ENCODE measurements at places on chromosomes 16 and 17.

DNA sequence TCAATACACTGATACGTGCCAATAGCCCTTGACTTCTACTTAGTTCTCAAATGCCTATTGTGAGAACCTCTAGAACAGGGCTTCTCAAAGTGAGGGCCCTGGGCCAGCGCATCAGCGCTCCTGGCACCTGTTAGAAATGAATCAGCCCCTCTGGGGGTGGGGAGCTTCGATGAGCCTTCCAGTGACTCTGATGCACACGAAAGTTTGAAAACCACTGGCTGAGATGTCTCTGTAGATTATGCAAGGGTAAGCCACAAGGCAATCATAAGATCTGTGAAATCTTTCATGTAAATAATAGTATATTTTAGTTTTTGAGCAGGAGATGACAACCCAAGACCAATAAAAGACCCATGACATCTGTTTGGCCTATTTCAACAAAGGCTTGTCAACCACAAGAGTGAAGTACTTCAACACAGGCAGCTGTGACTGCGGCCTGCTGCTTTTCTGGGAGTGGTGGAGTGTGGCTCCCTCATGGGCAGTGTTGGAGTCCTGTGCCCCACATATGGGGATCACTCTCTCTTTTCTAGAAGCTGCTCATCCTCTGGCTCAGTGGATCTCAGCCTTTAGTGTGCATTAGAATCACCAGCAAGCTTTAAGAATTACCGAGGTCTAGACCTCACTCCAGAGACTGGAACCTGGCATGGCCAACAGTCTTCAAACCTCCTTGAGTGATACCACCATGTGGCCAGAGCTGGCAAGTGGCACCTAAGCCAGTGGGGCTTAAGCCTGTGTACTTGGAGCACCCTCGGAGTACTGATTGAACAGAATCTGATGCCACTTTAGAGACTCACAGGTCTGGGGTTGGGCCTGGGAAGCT is 5.8 kb downstream of the MTHFSD start:
- peaks cover 13% of the 10 kb centered on the region for H3K4me1 ChIP-seq
- peaks cover 5% of the 10 kb centered on the region for H3K36me3 ChIP-seq
- no peak overlapping the region for H3K4me3 ChIP-seq
- no peaks in the 10 kb centered on the region for H3K27me3 ChIP-seq
- no peak for DNase-seq

DNA sequence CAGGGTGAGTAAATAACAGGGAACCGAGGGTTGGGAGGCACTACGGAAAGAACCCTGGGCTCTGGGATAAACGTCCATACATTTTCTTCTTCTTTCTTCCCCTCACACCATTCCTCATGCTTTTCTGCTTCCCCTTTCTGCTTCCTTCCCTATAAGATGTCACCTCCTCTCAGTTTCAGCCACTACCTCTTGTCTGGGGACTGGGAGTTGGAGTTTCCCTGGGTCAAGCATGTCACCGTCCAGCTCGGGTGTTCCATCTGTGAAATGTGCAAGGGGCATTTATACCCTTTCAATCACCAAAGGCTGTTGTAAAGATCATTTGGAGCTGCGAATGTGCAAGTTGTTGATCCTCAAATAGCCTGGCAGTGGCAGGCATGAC is 17.5 kb upstream of the CCL22 start:
- no peaks in the 10 kb centered on the region for H3K36me3 ChIP-seq
- peaks cover 5% of the 10 kb centered on the region for H3K4me1 ChIP-seq
- no peaks in the 10 kb centered on the region for H3K27me3 ChIP-seq
- H3K4me3 ChIP-seq: no peak overlapping the region
- peak overlapping the region; percentile 80 for H3K27ac ChIP-seq
- DNase-seq: no peak

DNA sequence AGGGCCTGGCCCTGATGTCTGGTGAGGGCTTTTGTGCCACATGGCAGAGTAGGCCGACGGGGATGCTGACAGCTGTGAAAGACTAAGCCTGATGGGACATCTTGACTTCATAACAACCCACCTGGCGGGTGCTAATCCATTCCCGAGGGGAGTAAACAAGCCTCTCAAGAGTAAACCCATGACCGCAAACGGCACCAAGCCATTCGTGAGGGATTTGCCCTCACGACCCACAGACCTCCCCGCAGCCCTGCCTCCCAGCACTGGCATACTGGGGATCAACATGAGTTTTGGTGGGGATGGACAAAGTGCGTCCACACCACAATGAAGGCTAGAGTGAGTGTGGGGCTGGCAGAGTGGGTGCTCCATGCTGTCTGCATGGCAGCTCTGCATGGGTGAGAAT is 11.7 kb downstream of the RNF213 start:
- H3K27ac ChIP-seq: no peak overlapping the region
- H3K27me3 ChIP-seq: no peaks in the 10 kb centered on the region
- H3K36me3 ChIP-seq: no peaks in the 10 kb centered on the region
- H3K4me3 ChIP-seq: no peak overlapping the region

DNA sequence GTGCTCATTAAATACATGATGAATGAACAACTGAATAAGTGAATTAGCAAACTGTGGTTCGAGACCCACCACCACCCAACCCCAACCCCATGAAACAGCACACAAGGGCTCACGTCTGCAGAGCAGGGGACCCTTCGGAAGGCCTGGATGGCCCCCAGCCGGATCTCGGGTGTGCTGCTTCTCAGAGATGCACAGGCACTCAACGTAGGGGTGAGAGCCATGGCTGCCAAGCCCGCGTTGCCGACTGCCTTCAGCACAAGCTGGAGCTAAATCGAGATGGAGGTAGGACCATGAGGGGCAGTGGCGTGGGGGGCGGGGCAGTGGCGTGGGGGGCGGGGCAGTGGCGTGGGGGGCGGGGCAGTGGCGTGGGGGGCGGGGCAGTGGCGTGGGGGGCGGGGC is 93.2 kb downstream of the LITAF start:
- H3K36me3 ChIP-seq: no peaks in the 10 kb centered on the region
- no peaks in the 10 kb centered on the region for H3K27me3 ChIP-seq
- H3K27ac ChIP-seq: no peak overlapping the region
- no peak overlapping the region for H3K4me3 ChIP-seq
- peaks cover 9% of the 10 kb centered on the region for H3K4me1 ChIP-seq

All from prostate gland (tissue), 2 donors.